ENCODE measurements at places on chromosomes 1 and 21.

DNA sequence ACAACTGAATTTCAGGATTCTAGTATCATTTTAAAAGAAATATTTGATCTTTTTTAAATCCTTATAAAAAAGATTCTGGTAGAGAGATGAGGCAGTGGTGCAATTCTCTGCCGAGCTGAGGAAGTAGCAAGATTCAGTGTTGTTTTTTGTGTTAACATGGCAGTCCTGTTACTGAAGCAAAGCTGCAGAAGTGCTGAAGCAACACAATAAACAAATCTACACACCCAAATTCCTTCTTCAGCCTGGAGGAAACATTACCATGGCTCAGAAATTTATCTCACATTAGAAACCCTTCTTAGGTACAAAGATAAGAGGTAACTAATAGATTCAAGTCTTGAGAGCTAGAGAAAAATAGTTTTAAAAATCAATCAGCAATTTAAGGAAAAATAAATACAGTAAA lies 216.0 kb downstream of the DENND1B start:
- no peak for DNase-seq

DNA sequence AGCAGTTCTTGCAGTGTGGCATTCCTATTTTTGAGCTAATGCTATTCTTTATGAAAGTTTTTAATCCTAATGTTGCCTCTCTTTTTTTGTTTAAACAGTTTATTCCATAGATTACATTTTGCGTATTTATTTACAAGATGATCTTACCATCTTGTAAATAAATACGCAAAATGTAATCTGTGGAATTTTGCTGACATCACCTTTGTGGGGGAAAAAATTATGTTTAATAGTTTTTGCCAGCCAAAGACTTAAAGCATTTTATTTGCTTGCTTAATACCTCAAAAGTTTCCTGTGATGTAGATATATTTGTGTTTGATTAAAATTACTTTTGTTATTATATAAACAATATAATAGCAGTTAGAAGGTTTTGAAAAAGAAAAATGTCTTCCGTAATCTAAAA lies 15.3 kb downstream of the CDC7 start:
- no peak for DNase-seq

DNA sequence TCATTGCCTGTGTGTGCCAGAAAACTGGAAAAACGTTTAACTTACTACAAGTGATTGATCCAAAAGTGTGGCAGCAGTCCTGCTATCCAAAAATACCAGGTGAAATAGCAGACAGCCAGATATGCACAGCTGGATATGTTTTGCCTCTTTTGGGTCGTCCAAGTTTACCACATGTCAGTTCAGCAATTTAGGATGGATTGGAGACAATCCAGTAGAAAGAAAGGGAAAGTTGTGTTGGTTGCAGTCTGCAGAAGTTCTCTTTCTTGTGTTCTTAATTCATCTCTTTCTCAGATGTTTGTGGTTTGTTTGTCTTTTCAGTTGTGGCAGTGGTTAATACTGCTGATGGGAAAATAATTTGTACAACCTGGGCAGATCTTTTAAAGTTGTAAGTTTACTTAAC lies 645.0 kb downstream of the PTPRC start:
- DNase-seq, result no peak

GRCh38 chr21:24127651-24128050 lies 1479.6 kb downstream of the MRPL39 start:
- DNase-seq, result no peak

DNA sequence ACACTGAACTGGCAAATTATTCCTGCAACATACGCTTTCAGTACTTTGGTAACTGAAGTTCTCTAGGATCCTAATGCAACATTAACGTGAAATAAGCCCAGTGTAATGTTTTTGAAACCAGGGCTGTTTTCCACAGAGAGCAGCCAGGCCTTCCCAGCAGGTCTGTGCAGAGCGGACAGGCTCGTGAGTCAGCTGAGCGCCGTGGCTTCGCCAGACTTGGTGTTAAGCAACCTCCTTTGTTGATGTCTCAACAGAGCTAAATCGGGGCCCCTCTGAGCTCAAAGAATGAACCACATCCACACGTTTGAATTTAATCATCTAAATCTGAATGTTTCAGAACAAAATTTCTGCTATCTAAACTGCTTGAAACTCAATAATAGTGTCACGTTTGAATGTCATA lies 181.8 kb upstream of the FMN2 start:
- no peak for DNase-seq

DNA sequence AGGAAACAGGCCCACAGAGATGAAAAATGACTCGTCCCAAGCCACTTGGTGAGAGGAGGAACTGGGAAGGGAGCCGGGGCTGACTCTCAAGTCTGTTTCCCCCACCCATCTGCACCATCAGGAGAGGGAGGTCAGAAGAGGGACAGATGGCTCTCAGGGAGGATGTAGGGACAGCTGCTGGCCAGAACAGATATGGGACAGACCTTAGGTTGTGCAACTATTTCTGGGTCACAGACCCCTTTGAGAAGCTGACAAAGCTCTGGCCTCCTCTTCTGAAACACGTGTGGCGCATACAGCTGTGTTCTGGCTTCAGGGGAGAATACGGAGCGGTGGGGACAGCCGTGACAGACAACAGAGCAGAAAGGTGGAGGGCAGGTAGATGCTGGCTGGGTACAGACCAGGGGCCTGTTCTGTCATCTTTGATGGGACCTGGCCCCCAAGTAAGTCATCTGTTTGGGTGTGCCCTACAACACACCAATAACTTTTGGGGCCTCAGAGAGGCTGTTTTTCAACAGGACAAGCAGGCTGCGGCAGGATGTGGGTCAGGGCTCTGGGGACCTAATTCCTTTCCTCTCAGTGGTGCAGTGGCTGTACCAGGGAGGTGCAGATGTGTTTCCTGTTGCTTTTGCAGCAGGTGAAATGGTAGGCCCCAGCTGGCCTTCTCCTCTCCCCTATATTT lies 7.3 kb downstream of the SH3BGRL3 start:
- DNase-seq, result no peak

DNA sequence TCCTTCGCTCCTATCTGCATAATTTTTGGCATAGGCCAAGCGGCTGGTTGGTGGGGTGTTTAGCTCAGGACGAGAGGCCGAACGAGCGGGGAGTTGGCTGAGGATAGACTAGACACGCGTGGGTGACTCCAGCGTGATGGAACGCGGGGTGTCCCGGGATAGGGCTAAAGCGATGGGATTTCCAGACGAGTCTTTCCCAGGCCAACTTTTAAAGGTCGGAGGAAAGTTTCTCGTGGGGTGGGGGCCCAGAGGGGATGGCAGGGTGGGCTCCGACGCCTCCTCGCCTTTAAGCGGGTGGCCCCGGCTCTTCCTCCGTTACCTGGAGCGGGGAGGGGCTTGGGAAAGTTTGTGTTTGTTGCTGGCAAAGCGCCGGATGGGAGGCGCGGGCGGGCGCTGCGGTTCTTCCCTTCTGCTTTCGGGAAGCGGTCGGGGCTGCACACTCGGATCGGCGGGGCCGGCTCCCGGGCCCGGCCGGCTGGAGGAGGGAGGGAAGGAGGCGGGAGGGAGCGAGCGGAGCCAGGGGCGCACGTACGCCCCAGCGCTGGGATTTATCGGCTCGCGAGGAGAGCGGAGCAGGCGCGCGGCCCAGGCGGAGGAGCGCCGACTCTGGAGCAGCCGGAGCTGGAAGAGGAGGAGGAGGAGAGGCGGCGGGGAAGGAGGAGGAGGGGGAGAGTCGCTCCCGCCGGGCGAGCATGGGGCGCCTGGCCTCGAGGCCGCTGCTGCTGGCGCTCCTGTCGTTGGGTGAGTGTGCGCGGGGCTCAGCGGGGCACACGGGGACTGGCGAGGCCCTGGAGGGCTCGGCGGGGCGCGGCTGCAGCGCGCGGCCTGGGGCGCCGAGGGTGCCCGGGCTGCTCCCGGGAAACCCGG lies at the start of gene PTGFRN:
Gene PTGFRN (plus strand): TSS at position 405 of the 867 bp plus-strand sequence. CDS start 288 bp downstream, at position 693.
- DNase-seq, result peak; percentile 11

- no peak for DNase-seq
Measured at GRCh38 chr1:89566761-89567174, 42.1 kb downstream of the LRRC8B start.

DNA sequence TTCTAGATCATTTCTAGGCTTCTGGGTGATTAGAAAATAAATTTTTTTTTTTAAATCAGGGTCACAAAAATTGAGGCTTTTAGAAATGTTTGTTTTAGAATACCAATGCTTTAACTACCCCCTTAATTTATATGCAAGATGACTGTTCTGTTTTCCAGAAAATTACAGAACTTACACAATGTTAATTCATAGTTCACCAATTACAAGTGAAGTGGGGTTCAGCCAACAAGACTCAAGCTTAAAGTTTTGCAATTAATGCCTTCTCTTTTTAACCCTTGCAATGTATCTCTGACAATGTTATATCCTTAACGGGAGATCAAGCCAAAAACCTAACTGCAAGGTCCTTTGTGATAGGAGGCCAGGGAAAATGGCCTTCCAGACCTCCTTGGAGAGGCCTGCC lies 5.6 kb downstream of the PRELP start:
- no peak for DNase-seq

- no peak for DNase-seq
Measured at GRCh38 chr1:179187735-179188471, 41.6 kb downstream of the ABL2 start.

DNA sequence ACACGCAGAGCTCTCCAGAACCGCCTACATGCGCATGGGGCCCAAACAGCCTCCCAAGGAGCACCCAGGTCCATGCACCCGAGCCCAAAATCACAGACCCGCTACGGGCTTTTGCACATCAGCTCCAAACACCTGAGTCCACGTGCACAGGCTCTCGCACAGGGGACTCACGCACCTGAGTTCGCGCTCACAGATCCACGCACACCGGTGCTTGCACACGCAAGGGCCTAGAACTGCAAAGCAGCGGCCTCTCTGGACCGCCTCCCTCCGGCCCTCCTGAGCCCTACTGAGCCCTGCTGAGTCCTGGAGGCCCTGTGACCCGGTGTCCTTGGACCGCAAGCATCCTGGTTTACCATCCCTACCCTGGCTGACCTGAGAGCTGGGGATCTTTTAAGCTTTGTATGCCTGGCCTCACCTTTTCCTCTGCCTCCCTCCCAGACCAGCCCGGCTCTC lies 8.3 kb downstream of the OLIG2 start:
- no peak for DNase-seq

GRCh38 chr1:187300081-187300480 lies 471.3 kb downstream of the PLA2G4A start:
- DNase-seq, result no peak

- DNase-seq, result no peak
Measured at GRCh38 chr21:42111811-42112210, 40.7 kb downstream of the UMODL1 start.

GRCh38 chr1:27491748-27492700 lies 2.1 kb upstream of the WASF2 start:
- DNase-seq, result no peak

- DNase-seq, result no peak
Measured at GRCh38 chr1:109579491-109579890, 31.1 kb downstream of the GNAI3 start.

GRCh38 chr1:5980314-5981008 lies 11.8 kb downstream of the NPHP4 start:
- DNase-seq, result no peak

- DNase-seq, result no peak
Measured at GRCh38 chr1:96934282-96934681, 212.7 kb downstream of the PTBP2 start.

DNA sequence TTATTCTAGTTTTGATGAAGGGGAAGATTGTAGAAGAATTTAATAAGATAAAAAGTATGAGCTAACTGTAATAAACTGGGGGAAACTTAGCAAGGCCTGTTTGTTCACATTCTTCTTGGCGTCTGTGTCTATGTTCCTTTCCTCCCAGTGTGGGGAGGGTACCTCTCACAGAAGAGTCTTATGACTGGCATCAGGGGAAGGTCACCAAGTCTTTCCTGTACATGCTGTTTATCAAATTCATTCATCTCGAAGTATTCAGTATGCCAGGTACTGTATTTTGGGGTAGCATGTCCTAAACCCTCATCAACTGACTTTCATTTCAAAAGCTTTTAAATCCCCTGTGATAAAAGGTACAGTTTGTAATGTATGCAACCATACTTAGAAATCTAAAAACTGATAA lies 78.4 kb downstream of the HS2ST1 start:
- no peak for DNase-seq

GRCh38 chr1:219159946-219160645 lies 13.6 kb upstream of the LYPLAL1 start:
- DNase-seq, result no peak

DNA sequence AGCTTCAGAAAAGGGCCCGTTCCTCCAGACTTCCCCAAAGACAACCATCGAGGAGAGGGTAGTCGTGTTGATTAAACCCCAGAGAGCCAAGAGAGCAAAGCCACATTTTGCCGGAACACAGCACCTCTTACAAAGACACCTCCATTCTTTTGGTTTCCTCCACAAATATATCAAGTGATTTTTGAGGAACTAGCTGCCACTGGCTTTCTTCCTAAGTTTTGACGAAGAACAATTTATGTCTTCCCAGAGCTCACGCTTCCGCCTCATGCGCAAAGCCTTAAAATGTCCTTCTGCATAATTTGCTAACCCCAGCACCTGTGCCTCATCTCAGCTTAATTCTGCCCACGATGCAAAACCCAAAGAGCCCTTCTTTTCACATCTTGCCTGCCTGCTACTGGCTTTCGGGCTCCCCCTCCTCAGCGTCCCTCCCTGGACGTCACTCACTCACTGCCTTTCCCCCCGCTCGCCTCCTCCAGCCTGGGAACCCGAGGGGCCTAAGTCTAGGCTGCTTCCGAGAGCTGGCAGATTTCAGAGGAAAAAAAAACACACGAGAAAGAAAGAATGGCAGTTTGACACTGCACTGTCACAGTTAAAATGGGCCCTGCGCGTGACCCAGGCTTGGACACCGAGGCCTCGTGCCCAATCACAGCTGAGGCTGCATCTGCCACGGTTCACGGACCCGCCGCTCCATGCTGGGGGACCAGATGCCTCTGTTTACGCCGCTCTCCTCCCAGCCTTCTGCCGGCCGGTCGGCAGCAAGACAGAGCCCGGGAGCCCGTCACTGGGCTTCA lies 77.6 kb upstream of the IFNAR2 start:
- no peak for DNase-seq

DNA sequence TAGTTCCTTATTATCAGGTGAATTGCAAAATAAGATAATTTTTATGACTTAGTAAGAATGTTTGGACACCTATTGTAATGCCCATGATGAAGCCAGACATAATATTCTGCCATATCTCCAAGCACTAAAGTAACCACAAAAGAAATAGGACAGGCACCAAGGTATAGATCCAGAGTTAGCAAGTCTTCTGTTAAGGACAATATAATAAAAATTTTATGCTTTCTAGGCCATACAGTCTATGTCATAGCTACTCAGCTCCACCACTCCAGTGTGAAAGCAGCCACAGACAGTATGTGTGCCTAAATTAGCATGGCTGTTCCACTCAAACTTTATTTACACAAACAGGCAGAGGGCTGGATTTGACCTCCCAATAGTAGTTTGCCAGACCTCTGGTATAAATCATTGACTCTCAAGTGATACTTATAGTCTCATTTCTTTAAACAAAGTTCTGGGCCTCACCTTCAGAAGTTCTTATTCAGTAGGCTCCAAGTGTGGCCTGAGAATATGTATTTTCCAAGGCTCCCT lies 88.3 kb downstream of the SCMH1 start:
- no peak for DNase-seq

DNA sequence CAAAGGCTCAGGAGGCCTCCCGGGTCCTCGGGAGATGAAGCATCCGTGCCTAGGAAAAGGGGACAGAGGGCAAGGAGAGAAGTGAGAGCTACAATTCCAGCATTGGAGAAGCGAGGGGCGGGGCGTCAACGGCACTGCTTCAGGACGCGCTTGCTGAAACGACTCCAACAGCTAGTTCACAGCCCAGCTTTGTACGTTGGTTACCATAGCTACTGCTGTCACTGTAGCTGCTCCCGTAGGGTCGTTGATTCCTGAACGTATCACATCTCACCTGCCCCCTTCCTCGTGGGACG lies 63.1 kb downstream of the TOR1AIP2 start:
- DNase-seq, result no peak
